ENCODE measurements at places on chromosomes 3 and 15. TPM values are rescaled to one million over a fixed set of nuclear protein-coding genes. Genes with fewer than 3 reads are reported as not detected.

The TM4SF4 gene
- not detected for total RNA-seq

The SPATA12 gene
- total RNA-seq: not detected

The MAGI1 gene
- total RNA-seq: 87.0 TPM

The C3orf80 gene
- 3.6 TPM for total RNA-seq

The XCR1 gene
- total RNA-seq: not detected

The ARPP21 gene
- 0.32 TPM for total RNA-seq

The SPSB4 gene
- 82.2 TPM for total RNA-seq

GRCh38 chr3:120831066-120831465, 76.9 kb upstream of the STXBP5L start:
- no peaks in the 10 kb centered on the region for H3K27me3 ChIP-seq
- no peaks in the 10 kb centered on the region for H3K4me1 ChIP-seq
- no peak for DNase-seq
- no peaks in the 10 kb centered on the region for H3K36me3 ChIP-seq

Data from cardiac muscle cell (in vitro differentiated cells and primary cell).